ENCODE measurements at places on chromosomes 3 and 15.

- no peak for DNase-seq
Observed at GRCh38 chr3:23537101-23537551, 268.6 kb upstream of the UBE2E1 start.

DNA sequence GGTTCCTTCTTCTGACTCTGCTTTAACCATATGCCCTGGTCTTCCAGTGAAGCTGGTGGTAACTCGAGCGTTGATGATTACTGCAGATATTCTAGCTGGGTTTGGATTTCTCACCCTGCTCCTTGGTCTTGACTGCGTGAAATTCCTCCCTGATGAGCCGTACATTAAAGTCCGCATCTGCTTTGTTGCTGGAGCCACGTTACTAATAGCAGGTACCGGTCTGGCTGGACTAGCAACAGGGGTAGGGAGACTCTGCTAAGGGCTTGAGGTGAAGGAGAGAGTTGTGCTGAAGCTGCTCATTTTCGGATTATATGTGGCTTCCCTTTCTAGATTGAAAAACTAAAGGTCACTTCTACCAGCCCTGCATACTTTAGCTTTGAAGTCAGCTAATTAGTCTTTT is 16.8 kb downstream of the CLDN16 start:
- no peak for DNase-seq

DNA sequence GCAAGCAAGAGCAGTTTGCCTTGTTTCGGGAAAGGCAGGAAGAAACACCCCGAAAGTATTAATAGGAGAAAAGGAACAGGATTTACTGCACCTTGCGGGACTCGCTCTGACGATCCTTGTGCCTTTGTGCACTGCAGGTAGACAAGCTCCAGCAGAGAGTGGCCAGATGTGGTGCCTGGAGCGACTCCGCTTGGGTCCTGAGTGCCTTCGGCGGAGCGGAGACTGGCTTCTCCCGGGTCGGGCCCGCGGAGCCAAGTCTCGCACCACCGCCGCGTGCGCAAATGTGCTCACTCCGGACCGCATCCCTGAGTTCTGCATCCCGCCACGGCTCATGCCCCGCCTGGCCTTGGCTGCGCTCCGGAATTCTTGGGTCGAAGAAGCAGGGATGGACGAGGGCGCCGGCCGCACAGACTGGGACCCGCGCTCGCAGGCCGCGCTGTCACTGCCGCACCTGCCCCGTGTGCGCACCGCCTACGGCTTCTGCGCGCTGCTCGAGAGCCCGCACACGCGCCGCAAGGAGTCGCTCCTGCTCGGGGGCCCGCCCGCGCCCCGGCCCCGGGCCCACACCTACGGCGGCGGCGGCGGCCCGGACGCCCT is 769 bp downstream of the C2CD4A start:
- no peak for DNase-seq

DNA sequence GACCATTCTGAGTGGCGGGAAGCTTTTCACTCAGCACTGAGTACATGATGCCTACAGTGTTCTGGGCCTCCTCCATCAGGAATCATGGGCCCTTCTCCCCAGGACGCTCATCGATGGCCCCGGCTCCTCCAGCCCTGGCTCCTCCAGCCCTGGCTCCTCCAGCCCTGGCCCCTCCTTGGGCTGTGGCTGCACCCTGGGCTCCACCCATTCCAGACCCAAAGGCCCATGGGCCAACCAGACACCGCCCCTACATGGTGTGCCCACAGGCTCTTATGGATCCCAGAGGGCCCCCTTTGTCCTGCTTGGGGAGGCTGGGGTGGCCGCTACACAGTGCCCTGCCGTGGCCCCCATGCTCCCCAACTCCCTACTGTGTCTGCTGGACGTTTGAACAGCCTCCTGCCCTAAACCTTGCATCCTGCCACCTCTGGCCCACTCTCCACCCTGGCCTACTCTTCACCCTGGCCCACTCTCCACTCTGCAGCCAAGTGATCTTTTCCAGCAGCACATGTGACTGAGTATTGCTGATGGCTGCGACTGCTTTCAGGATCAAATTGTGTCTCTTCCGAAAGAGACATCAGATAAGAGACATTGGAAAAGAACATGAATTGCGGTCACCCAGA is 57.9 kb downstream of the APBA2 start:
- DNase-seq: no peak

DNA sequence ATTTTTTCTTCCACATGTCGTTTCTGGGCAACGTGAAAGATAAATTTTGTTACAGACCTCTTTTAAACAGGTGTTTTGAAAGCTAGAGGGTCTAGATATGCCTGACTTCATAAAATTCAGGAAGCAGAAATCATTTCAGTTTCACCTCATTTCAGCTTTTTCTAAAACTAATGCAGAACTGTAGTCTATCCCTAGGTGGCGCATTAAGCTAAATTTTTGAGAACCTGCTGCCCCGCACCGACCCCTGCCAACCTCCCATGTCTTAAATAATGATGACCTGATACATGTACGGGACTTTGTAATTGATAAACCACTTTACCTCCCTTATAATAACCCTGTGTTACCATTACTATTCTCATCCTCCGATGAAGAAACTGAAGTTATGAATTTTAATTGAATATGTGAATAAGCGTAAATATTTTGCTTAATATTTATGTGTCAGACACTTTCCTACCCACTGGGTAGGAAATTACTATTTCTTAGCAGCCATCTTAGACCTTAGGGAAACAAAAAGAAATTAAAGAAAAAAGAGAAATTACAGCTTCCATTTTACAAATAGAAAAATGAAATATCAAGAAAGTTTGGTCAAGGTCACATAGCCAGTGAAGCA is 78.7 kb upstream of the GCNT3 start:
- DNase-seq: no peak

DNA sequence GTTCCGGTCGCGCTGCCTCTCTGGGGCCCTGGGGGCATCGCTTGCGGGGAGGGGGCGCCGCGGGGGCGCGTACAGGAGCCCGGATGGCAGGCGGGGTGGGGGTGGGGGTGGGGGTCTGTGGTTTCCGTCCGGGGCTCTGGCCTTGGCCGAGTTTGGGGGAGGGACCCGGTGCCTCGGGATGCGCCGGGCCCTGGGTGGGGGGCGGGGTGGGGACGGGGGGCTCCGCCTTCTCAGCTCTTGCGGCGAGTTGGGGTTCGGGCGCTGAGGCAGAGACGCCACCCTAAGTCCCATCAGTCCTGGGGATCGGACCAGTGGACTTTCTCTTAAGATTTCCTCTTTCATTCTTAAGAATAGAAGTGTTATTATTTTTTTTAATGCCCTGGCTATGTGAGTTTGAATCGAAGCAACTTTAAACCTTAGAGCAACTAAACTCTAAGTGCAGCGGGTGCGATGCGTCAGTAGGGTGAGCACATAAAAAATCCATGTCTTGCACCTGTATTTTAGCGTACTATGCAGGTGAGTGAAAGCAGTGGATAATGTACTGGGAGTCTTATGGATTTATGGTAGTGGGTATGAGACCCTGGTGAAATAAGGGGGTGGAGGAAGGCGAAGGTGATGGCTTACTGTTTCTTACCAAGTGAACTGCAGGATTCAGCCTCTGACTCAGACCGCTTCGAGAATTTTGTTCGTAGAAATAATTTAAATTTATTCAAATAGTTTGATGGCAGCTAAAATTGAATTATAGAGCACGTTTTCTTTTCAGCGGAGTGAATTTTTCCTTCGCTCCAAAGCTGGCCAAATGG is 762 bp downstream of the CTNNB1 start:
- DNase-seq: peak; percentile 24

DNA sequence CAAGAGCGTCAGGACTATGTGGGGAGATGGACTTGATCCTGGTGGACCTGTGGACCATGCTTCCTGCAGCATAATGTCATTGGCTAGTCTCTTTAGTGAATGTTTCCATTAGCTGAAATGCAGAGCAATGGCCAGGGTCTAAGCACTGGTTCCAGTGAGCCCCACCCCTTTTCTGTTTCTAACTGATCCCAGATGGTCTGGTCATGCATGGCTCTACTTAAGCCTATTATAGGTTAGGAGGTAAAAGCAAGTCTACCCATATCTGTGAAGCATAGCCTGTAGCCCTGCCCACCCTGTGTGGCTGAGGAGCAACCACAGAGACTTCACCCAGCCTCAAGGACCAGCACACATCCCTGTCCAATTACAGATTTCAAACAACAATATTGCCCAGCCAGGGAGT is 419.2 kb downstream of the ZNF385D start:
- DNase-seq: no peak

GRCh38 chr3:25744470-25744869 is 38.8 kb downstream of the NGLY1 start:
- DNase-seq: no peak

DNA sequence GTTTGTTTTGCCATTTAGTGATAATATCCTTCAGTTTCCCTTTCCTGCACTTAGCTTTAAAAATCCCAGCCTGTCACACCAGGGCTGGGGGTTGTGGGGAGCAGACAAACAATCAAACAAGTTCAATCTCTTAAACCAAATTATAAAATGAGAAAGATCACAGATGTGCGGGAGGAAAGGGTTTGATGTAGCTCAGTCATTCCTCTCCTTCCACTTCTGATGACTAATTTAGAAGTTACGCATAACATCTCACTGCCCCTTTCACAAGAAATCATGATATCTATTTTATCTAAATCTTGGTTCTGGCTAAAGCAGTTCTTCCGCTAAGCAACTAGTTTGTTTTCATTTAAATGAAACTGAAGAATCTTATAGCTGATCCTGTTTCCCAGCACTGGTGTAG is 34.1 kb upstream of the ATG7 start:
- DNase-seq: no peak

DNA sequence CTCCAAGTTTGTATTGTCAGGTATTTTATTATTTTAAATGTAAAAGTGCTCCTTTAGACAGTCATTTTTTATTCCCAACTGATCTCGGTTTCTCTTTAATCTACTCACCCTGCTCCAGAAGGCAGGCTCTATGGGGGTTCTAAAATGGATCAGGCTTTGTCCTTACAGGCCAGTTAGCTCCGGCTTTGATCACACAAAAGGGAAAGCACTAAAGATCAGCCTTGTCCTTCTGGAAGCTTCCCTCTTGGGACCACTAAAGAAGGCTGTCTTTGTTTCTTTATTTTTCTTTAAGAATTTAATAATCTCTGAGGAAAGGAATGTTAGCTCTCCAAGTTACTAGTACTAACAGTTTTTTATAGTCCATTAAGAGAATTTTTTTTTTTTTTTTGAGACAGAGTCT is 560.5 kb upstream of the ZNF717 start:
- DNase-seq: no peak

- peak; percentile 37 for DNase-seq
Observed at GRCh38 chr3:115658337-115659181, 35.2 kb downstream of the GAP43 start.

GRCh38 chr3:30269751-30270445 is 336.5 kb upstream of the TGFBR2 start:
- no peak for DNase-seq

- no peak for DNase-seq
Observed at GRCh38 chr15:79031201-79031600, 59.4 kb downstream of the RASGRF1 start.

GRCh38 chr3:109382588-109382987 is 45.2 kb upstream of the DPPA4 start:
- DNase-seq: no peak

DNA sequence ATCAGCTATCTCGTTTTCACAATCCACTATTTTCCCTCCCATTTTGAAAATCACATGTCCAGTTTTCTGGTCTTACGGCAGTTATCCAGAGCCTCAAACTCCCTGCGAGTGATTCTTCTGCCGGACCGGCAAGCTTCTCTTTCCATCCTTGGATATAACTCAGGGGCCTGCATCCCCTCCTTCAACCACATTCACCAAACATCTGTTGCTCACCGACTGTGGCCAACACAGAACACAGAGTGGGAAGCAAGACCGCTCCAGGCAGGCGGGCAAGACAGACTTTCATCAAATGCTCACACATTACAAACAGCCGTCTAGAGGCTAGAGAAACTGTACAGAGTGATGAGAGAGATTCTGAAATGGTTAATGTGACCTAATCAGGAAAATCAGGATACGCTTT is 7.6 kb upstream of the SLC12A8 start:
- no peak for DNase-seq

DNA sequence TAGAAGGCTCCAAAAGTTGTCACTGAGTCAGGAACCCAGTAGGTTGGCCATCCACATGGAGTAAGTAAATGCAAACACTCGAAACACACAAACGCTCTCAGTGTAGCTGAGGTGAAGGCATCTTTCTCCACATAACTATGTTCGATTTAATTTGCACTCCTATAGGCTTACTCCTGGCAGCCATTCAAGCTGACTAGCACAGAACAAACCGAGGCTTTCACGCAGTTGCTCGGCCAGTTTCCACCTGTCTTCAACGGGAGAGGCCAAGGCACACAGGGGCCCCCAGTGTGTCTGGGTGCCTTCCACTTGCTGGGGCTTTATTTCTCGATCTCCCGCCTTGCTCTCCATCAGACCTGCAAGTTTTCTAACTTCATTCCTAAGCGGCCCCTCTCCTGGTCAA is 18.9 kb downstream of the RGMA start:
- DNase-seq: no peak

DNA sequence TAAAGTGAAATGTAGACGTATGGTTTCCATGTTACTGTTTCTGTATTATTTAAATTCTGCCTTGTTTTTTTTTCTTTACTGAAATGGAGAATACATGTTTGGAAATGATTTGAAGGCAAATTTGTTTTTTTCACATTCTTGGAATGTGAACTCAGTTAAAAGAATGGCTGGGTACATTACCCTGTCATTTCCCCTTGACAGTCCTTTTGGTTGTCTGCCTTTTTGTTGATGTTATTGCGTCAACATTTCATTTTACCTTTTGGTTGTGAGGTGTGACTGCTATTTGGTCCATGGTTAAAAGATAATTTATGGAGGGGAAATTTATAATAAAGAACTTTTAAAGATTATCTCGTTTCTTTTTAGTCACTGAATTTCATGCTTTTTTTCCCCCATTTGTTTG is 3.2 kb upstream of the GPR171 start:
- no peak for DNase-seq

- no peak for DNase-seq
Observed at GRCh38 chr3:39130693-39131265, 22.6 kb downstream of the CSRNP1 start.

DNA sequence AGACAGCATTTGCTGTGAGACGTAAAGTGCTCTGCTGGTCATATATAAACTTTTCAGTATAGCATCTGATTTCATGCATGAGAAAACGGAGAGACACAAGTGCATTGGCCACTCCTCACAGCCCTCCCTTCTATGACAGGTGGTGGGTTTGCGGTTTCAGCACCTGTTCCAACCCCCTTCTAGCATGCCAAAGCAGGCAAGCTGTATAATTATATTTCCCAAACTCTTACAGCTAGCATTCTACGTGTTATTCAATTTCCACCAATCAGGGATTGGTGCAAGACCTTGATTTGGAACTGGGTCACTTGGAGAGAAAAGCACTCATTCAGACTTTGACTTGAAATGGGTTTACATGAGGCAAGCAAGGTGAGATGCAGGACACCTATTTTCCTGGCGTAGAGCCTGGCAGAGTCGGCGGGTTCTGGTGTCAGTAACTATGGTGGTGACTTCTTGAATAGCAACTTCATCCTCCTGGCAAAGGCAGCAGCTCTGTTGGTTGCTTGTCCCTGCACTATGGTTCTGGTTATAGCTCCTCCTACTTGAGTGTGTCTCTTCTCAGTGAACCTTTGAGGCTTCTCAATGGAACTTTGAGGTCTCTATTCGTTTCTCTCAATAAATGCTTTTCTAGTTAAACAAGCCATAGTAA is 356.5 kb downstream of the TBL1XR1 start:
- no peak for DNase-seq
